ENCODE measurements at places on chromosomes 13 and 19. TPM values are rescaled to one million over a fixed set of nuclear protein-coding genes. Genes with fewer than 3 reads are reported as not detected.

Gene ZNF266
- 18.1 TPM for total RNA-seq

Gene SELENOV
- total RNA-seq, result not detected

Gene C5AR1
- total RNA-seq, result 1.6 TPM

- DNase-seq, result no peak
Measured at GRCh38 chr13:27088619-27089018, 83.0 kb downstream of the USP12 start.
